ENCODE measurements at places on chromosomes 6 and 20.

DNA sequence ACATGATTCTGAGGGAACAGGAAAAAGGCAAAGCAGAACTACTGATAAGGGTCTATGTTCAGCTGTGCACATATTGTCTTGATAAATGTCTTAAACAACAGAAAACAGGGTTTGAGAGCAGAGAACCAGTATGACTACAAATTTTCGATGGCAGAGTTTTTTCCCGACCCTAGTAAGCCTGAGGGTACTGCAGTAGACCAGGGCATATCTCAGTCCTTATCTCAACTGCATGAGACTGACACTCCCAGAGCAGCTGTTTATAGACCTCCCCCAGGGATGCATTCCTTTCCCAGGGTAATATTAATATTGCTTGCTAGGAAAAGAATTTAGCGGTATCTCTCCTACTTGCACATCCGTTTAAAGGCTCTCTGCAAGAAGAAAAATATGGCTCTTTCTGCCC lies 1176.8 kb upstream of the ADGRB3 start:
- DNase-seq = no peak

- DNase-seq = no peak
Measured at GRCh38 chr20:44837946-44838345, 27.6 kb upstream of the RIMS4 start.

DNA sequence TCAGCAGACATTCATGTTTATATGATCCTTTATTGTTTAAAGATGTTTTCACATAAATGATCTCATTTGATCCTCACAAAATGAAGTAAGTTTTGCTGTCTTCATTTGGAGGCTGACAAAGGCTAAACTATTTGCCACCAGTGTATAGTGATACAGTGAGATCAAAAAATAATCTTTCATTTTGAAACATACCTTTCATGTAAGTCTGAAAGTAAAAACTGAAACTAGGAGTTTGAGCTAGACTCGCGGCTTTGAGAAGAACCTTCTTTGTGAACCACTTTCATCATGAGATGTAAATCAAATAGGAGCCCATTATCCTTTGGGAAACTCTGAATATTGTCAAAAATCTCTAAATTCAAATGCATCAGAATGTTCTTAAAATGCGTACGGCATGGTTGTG lies 40.3 kb upstream of the SPTLC3 start:
- DNase-seq = no peak

DNA sequence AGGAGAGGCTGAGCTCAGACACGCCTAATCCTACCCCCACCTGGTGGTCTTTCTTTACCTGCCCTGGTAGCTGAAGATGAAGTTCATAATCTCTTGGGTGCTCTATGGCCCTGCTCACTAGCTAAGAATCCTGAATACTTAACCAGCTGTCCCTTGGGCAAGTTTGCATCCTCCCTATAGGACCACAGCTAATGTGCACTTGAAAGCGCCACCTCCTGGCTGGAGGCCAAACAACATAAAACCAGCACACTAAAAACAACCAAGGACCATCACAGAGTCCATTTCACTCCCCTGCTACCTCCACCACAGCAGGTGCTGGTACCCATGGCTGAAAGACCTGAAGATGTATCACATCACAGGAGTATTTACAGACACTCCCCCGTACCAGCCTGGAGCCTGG lies 155.5 kb upstream of the SLC24A3 start:
- DNase-seq = no peak

DNA sequence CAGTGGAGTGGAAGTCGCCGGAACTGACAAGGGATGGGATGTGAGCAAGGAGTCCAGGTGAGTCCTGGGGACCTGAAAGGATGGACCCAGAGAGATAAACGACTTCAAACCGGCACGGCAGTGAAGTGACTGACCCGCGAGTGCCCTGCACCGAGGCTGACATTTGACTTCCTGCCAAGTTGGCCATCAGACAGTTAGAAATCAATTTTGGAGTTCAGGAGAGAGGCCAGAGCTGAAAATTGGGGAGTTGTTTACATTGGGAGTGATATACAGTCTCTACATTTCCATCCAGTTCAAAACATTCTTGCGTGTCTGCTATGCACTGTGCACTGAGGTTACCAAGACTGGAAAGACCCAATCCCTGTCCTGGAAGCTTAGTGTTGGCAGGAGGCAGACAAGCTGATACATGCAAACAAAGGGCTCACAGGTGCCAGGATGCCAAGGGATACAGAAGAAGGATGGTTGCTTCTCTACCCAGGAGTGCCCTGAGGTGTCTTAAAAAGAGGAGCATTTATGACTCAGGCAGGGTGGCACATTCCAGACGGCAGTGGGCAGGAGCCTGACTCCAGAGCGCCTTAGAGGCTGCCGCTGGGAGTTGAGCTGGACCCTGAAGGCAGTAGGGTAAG lies 186.6 kb downstream of the MTHFD1L start:
- peak; percentile 53 for DNase-seq

DNA sequence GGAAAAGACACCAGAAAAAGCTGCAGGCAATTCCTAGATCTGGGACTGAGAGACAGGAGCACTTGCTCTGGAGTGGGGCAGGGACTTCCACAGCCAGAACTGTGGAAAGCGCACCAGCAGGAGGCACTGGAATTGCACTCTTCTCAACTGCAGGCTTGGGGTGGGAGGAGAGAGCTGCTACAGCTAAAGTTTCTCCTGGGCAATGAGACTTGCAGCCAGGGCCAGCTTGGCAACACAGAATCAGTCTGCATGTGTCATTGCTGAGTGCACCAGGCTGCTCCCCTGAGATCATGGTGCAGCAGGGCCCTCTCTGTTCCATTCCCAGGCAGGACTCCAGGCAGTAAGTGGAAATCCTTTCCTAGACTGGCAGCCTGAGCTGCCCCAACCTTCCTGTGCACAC lies 145.8 kb downstream of the INSM1 start:
- no peak for DNase-seq

- no peak for DNase-seq
Measured at GRCh38 chr6:31070711-31071197, 41.6 kb downstream of the C6orf15 start.

DNA sequence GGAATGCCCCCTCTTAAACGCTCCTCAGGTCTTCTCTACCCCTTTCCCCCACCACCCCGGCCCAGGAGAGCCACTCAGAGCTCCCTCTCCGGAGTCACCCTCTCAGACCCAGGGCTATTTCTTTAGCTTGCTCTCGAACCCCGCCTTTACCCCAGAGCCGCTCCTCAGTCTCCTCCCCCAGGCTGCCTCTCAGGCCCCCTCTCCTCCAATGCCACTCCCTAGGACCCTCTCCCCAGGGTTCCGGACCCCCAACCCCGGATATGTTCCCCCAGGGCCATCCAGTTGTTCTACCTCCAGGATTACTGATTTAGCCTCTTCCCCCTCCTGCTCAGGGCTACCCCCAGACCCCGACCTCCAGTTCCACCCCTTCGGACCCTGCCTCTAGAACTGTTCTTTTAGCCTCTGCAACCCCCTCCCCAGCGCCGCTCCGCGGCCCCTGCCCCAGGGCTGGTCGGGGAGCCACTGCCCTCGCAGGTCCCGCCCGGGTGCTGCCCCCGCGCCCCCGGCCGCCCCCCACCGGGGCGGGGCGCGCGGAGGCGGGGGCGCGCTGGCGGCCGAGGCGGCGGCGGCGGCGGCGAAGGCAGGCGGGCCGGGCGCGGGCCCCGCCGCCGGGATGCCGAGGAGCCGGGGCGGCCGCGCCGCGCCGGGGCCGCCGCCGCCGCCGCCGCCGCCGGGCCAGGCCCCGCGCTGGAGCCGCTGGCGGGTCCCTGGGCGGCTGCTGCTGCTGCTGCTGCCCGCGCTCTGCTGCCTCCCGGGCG lies at the start of gene MMP24:
Gene MMP24 (plus strand): TSS at position 565 of the 758 bp plus-strand sequence. CDS start 49 bp downstream, at position 614.
- DNase-seq = no peak

DNA sequence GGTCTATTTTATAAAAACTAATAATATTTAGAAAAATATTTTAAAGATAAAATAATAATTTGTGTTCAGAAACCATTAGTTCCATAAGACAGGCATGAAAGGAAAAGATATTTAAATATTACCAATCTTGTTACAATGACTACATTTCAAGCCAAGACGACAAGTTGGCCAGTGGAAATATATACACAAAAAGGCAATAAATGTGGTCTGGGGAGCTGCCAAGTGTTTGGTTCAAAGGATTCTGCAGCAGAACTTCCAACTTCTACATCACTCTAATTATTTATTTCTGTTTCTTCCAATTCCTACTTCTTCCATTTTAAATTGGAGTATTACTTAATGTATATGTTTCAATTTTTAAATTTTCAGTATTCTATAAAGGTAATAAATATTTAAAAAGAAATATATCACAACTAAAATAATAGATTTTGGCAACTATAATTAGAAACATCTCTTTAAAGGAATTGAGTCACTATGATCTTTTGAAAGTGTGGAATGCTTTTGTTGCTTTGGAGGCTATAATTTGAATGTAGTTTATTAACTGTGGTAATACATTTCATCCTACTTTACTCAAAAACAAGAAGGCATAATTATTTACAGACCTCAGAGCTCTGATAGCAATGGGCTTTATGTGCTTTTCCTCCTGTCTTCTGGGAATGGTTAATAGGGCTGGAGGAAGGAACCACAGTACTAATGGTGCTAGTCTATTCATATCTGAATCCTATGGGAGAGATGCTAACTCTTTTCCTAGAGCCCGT lies 129.7 kb upstream of the FAM184A start:
- no peak for DNase-seq

GRCh38 chr20:14955399-14955798 lies 618.0 kb upstream of the FLRT3 start:
- DNase-seq = no peak

GRCh38 chr6:158063736-158064135 lies 82.1 kb downstream of the SYNJ2 start:
- DNase-seq = peak; percentile 50

- no peak for DNase-seq
Measured at GRCh38 chr6:15254070-15254975, 8.5 kb downstream of the JARID2 start.

- DNase-seq = no peak
Measured at GRCh38 chr6:46032110-46032998, 16.7 kb upstream of the CLIC5 start.

DNA sequence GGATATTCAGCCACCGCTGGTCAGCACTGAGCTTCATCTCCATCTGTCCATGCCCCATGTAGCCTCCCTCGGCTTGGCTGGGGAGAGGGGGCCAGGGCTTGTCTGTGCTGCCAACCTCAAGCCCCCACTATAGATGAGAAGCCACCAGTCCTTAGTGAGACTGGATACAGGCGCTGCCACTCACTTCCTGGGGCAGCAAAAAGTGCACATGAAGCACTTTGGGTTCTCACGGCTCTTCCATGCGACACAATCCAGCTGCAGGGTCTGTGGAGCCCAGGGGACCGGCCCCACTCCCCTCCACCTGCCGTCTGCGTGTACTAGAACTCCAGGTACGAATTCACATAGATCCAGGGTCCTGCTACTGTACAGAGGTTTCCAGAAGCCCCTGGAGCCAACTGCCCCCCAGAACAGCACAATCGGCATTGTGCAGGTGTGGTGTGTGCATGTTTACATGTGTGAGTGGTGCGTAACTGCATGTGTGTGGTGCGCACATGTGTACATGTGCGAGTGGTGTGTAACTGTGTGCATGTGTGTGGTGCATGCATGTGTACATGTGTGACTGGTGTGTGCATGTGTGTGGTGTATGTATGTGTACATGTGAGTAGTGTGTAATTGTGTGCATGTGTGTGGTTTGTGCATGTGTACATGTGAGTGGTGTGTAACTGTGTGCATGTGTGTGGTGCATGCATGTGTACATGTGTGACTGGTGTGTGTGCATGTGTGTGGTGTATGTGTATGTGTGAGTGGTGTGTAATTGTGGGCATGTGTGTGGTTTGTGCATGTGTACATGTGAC lies 4.9 kb downstream of the FRMD1 start:
- no peak for DNase-seq

DNA sequence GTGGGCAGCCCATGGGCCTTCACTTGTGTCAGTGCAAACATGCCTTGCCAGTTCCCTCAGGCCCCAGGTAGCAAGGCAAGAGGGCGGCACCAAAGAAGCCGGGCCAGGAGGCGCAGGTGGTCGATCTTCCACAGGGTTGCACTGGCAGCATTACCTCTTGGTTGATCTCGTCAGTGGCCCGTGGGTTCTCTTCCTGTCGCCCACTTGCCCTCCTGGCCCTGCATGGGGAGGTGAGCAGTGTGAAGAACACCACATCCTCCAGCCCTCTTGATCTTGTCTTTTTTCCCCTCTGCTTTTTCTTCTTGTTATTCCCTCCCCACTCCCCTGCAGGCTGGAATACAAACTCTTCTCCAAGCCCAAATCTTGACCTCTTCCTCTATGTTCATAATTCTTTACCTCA lies 3.0 kb upstream of the CST11 start:
- no peak for DNase-seq

DNA sequence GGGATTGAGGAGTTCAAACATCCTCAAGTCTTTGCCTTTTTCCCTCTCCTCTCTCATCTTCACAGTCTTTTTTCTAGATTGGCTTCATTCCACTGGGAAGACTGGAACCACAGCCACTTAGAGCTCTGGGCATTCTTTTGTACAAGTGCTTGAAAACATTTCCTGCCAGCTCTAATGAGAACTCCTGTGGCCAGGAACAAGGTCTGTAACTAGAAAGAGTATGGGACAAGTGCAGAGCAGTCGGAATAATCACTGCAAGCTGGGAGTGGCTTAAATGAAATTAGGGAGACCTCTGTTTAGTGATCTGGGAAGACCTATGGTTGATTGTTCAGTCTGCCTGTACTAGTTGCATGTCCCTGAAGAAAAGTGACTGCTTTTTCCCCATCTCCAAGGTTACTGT lies 41.0 kb upstream of the SMIM8 start:
- no peak for DNase-seq

- no peak for DNase-seq
Measured at GRCh38 chr6:72530152-72530551, 91.7 kb upstream of the KCNQ5 start.

DNA sequence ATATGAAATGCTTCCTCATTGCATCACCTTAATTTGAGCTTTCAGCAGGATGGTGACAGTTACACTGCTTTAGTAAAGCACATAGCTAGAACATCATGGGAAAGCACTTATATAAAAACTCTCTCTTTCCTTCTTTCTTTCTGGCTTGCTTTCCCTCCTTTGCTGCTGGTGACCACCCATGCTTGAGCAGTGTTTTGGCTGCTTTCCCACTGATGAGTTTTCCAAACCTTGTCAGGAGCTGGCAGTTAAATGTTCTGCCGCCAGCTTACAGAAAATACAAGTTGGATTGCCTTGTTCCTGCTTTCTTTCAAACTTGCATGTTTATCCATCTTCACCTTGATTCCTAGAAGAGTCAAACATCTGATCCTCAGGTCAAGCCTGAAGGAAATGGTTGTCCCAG lies 323.9 kb downstream of the FOXA2 start:
- DNase-seq = no peak

Data from posterior vena cava (tissue), 2 donors.